Peyer's patch (tissue), 4 donors: ENCODE measurements at places on chromosomes 7 and 10.

DNA sequence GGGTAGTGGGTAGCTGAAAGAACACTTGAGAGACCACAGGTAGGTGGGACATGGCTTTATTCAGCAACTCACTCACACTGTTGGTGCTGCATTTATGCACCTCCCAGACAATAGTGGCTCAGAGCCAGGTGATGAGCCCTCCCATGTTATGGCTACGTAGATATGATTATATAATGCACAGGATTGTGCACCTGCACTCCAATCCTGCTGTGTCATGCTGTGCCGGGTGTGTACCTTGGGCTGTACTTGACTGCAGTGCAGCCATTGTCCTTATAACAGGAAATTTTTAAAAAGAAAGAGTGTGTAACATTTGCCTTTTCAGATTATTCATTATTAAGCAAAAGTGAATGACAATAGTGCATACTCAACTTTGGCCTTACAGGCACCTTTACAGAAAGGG lies 366.1 kb upstream of the BMPER start:
- no peak for DNase-seq

DNA sequence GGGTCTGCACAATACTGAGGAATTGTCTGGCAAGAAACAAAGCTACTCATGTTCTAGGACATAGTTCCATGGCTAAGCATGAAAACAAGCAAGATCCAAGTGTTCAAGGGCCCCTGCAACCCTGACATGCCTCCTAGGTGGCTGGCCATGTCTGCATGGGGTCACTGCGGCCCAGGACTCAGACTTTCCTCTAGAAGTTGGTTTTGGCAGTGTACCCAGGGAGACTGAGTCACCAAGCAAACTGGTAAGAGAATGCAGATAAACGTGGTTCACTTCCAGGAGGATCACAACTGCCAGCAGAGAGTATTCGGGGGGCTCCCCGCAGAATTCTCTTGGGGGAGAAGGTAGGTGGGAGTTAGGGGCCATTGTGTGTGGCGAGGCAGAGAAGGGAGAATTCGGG lies 7.4 kb upstream of the PFKFB3 start:
- DNase-seq = no peak

GRCh38 chr7:107501593-107501992 lies 31.7 kb downstream of the GPR22 start:
- no peak for DNase-seq

- no peak for DNase-seq
Measured at GRCh38 chr7:11319491-11320274, 346.0 kb downstream of the PHF14 start.

- DNase-seq = no peak
Measured at GRCh38 chr7:21495731-21496130, 47.1 kb upstream of the DNAH11 start.

- no peak for DNase-seq
Measured at GRCh38 chr10:28704464-28705161, 27.3 kb downstream of the BAMBI start.

DNA sequence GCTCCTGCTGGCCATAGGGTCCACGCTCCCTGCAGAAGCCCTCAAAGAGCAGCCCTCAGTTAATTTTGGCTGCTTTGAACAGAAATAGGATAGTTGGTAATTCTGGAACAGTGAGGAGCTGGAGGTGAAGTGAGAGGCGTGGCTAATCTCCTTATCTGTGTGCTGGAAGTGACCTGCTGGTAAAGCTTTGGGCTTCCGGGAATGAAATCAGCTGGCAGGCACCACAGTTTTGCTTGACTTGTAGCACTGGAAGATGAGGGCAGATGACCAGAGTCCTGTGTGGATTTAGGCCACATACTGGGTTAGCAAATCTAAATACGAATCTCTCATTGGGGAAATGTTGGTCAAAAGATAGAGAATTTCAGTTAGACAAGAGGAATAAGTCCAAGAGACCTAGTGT lies 10.2 kb downstream of the ATP6V0E2 start:
- DNase-seq = no peak

DNA sequence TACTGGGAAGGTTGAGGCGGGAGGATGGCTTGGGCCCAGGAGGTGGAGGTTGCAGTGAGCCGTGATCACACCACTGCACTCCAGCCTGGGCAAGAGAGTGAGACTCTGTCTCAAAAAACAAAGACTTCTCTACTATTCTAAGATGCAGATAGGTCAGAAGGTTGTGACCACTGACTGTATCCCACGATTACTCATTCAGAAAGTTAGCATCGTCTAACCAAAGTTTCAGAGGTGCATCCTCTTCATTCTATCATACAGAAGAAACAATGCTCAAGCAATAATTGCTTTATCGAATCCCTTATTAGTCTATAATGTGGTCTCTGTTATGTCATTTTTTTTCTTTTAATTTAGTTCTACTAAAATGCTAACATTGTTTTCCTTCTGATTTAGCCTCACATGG lies 348.7 kb upstream of the LRGUK start:
- DNase-seq = no peak

DNA sequence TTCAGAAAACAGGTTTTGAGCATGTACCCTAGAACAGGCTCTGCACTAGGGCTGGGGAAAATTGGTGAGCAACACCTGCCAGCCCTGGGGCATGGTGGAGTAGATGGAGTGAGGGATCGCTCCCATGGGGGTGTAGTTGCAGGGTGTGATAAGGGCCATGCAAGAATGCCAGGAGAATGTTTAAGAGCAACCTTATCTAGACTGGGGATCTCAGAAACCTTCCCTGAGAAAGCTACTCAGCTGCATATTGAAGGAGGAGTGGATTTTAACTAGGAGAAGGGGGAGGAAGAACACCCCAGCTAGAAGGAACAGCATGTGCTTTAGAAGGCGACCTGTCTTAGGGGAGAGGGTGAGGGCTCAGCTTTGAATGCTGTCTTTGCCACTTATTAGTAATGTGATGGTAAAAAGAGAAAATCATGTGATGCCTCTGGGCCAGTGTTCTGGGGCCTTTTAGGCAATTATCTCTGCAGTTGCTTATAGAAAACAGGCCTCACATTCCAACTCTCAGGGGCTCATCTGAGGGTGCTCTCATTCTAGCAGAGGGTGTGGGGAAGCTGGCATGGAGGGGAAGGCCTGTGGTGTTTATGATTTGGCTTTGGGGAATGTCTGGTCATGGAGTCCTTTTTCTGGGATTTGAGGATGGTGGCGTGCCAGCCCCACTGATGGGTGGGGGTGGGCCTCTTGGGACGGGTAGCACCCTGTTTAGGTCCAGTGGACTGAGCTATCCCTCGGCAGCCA lies 225.4 kb downstream of the BMPER start:
- no peak for DNase-seq

- DNase-seq = no peak
Measured at GRCh38 chr7:28606421-28606820, 194.1 kb downstream of the CREB5 start.

DNA sequence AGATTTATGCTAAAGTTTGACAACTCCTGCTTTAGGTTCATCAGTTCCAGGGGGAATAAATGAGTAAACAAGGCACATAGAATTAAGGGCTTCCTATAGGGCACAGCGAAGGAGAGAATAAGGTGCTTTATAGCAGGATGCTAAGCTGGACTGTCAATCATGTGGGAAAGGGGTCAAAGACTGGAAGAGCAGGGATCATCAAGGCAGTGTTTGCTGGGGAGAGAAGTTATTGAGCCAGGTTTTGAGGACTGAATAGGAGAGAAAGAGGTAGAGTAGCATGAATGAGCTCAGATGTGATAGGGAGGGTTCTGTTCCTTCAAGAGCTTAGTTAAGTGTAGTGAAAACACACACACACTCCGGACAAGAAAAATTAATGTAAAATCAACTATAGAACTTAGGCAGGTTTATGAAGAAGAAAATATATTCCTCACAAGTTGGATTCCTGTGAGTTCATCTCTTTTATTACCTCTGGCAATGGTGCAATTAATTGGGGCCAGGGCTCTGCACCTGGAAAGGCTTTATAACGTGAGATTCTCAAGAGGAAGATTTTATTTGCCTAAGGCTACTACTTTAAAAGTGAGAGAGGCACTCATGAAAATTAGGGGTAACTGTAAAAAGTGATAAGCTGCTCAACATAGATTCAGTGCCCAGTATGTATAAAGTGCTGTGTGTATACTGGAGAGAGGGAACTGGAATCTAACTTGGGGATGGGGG lies 222.4 kb downstream of the AUTS2 start:
- no peak for DNase-seq

GRCh38 chr7:33644489-33644888 lies 260.9 kb upstream of the BMPER start:
- no peak for DNase-seq

DNA sequence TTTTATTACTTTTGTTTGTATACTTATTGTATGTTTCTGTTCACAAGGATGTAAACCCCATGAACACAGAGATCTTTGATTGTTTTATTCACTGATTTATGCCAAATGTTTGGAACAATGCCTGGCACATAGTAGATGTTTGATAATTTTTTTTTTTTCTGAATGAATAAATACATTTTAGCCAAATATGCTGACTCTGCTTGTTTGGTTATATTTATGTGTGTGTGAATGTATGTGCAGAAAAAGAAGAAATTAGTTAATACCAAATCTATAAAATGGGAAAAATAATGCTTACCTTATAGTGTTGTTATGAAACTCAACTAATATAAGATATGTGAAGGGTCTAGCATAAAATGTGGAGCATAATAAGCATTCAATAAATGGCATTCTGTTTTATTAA lies 203.9 kb downstream of the MDFIC start:
- DNase-seq = no peak

DNA sequence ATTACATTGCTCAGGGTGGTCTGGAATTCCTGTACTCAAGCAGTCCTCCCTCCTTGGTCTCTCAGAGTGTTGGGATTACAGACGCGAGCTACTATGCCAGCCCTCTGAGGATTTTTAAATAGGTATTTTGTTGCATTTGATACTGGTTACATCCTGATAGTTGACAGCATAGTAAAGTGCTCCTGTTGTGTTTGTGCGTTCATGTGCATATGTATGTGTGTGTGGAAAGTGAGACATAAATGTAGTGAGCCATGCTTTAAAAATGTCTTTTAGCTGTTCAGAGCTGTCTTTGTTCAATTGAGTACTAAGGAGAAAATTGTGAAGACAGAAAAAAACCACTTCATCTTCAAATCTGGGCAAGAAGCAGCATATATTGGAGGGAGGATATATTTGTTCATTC lies 27.8 kb downstream of the ZNRF2 start:
- no peak for DNase-seq

DNA sequence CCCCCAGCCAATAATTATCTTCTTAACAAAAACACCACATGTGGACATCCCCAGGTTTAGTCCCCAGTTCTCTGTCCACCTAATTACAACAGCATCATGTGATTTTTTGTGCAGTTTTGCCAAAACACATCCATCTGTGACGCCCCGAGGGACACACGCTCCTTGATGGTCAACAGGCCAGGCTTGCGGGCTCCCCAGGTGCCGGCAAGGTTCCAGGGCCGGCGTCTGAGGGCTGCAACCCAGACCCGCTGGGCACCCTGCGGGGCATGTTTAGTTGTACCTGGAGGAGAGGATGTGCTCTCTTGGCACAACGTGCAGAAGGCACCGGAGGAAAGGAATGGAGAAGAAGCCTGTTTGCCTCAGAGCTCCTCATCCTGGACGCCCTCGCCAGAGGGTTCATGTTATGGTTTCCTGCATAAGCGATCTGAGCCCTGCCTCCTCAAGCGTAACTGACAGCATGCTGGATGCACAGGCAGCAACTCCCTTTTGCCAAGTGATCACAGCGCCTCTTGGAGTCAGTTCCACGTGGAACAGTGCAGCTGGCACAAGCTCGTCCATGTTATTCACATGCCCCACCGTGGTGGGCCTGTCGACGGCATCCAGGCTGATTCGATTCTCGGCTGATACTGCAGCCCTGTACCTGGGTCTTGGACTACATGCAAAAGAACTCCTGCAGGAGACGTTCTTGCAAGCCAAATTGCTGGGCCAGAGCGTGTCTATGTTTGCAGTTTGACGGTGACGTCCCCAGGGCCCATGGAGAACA lies 41.6 kb downstream of the JAKMIP3 start:
- DNase-seq = peak; percentile 15

- DNase-seq = no peak
Measured at GRCh38 chr10:96494694-96495093, 19.0 kb downstream of the TLL2 start.

DNA sequence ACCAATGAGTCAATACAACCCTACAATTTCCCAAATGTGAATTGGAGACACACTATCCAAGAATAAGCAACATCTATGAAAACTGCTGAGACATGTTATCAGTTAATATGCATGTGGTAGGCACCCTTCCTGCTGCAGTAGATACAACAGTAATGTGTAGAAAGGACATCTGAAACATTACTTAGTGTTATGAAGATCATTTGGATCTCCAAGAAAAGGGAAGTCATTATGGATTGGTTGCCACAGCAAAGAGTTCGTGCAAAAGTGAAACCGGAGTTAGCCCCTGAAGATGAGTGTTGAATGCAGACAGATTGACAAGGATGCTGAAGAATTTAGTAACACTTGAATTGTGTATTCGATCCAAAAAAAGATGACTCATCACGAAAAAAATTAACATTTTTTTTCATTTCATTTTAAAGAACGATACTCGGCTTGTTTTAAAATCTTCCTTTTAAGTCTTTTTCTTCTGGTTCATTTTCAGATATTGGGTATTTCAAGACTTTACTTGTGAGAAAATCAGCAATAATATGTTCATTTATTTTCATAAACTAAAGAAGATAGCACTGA lies 322.4 kb upstream of the KLF6 start:
- no peak for DNase-seq

DNA sequence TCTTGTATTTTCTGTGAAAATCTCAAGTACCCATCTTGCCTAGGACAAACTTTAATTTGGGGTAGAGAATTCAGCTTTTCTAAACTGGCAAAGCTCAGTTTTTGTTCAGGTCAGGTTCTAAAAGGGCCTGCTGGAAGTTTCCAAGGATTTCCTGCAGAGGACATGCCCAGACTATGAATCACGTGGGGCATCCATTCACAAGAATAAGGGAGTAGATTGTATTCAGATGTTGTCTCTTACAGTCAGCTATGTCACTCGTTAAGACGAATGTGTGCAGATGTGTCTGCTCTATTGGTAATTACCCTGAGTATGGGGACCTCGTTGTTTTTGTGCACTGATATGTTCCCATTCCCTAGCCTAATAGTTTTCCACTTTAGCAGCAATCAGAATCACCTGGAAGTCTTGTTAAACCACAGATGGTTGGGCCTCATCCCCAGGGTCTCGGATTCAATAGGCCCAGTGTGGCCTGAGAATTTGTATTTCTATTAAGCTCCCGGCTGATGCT lies 81.0 kb upstream of the ITPRID1 start:
- no peak for DNase-seq

- peak; percentile 62 for DNase-seq
Measured at GRCh38 chr7:150784954-150785353, 15.2 kb downstream of the TMEM176B start.

DNA sequence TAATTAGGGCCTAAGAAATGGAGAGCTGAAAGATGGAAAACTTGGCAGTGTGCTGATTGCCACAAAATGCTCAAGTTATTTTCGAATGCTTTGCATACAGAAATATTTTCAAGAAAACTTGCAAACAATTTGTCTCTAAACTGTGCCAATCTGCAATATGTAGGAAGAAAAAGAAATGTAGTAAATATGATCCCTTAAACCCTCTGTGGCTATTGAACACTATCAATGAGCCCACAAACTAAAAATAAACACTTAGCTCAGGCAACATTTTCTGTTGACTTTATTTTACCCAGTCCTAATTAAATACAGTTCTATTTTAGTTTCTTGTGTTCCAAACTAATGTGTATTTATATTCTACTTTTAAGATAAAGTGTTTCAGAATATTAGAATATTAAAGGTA lies 342.1 kb downstream of the SEMA3D start:
- no peak for DNase-seq

- no peak for DNase-seq
Measured at GRCh38 chr7:84913731-84914130, 273.1 kb downstream of the SEMA3D start.
